Cerebellar nuclear complex (tissue), 1 donor: ENCODE measurements at places on chromosomes 5 and 9.

DNA sequence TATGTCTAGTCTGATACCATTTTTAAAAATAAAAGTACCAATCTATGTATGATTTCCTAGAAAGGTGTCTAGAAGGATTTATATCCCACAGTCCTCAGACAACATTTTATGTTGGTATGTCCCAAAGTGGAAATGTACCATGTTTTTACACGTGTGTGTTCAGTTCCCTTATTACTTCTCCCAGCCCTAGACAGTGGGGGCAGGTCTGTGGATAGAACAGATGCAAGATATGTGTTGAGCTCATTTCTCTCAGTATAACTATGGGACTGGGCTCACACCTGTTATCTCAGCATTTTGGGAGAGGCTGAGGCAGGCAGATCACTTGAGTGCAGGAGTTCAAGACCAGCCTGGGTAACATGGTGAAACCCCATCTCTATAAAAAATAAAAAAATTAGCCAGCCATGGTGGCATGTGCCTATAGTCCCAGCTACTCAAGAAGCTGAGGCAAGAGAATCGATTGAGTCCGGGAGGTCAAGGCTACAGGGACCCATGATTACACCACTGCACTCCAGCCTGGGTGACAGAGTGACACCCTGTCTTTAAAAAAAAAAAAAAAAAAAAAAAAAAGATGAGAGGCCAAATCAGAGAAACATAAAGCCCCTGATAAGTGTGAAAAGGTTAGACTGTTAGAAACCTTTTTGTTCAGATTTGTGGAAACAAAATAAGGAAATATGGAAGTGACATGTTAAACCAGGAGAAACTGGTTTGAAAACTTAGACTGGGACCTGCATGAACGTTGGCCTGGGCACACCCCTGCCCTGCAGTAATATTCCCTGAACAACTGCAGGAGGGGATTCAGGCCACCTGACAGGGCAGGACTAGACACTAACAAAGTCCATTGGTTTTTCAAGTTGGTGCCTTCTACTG is 7.4 kb upstream of the SLC2A8 start:
- DNase-seq = no peak

DNA sequence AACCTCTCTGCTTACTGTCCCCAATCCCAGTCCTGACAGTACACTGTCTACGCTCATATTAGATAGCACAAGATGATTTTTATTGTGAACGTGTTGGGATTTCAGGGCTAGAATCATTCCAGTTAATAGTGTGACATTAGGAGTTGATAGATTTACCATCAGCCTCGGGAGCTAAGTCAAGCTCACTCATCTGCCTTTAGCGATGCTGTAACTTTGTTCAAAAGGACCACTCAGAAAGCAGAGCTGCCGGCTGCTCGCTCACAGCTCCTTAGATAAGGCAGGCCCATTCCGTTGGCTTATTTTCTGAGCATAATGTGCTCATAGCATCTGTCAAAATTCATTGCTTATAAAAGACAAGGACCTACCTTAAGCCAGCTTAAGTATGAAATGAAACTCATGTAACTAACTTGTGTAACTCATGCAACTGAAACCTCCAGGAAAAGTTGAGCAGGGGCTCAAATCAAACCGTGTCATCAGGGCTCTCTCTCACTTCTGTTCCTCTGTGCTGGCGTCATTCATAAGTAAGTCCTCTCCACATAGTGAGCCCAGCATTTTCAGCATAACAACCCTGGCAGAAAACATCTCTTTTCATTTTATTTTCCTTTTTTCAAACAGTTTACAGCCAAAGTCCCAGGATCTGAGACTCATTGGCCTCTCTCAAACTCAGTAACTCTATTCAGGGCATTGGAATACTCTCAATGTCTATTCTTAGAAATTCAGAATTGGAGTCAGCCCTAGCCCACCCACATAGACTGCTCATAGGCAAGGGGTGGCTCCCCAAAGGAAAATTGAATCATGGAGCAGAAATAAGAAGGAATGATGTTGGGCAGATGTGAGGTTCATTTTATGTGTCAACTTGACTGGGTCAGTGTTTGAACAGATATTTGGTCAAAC is 208.8 kb downstream of the MAN2A1 start:
- no peak for DNase-seq

GRCh38 chr5:142201471-142201887 is 92.9 kb downstream of the NDFIP1 start:
- no peak for DNase-seq

GRCh38 chr9:7265181-7265580 is 507.4 kb downstream of the KDM4C start:
- DNase-seq = no peak

DNA sequence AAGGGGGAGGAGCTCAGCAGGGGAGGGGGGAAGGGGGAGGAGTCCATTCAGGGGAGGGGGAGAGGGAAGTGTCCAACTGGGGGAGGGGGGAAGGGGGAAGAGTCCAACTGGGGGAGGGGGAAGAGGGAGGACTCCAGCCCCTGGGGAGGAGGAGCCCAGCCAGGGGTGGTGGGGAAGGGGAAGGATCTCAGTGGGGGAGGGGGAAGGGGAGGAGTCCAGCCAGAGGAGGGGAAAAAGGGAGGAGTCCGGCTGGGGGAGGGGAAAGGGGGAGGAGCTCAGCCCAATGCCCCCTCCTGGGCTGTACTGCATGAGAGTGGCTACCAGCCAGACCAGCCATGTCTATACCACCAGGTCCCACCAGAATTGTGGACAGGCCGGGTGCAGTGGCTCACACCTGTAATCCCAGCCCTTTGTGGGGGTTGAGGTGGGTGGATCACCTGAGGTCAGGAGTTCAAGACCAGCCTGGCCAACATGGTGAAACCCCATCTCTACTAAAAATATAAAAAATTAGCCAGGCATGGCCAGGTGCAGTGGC is 30.6 kb upstream of the ADAMTS2 start:
- DNase-seq = no peak

DNA sequence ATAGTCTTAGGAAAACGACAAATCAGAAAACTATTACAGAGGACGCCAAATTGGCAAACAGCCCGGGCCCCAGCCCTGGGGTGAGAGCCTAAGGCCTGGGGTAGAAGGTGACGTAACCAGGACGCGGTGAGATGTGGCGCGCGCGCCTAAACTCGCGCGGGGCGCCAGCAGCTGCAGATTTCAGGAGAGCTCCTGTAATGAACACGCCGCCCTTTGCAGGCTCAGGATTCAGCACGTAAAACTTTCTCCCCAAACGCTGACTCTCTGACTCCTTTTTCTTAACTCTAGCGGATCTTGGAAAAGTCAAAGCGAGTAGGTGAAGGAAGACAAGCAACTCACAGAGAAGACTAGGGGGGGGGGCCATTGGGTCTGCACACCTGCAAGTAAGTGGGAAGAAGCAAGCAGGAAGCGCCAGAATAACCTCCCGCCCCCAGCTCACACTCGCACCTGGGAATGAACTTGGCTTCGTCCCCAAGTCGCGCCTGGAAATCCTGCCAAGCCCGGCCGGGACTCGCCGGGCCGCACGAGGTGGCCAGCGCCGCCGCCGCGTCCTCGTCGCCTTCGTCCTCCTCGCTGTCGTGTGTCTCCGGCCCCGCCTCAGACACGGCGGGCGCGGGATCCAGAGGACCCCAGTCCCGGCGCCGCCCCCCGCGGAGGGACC is 822 bp downstream of the RASEF start:
- no peak for DNase-seq

DNA sequence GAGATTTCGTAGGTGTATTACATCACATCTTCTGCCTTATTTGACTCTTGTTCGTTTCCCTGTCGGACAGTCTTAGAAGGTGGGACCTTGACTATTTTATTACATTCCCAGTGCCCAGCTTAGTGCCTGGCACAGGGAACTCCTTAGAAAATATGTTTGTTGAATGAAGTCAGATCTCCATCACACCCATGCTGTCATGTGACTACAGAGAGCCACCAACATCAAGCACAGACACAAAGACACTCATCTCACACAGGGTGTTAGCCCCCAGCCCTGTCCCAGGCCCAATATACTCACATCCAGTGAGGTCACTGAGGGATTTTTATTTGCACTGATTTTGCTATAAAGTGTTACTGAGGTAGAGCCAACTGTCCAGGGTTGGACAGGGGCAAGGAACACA is 692 bp upstream of the SRA1 start:
- no peak for DNase-seq

GRCh38 chr5:143403334-143403592 is 223 bp downstream of the NR3C1 start:
- DNase-seq = no peak

DNA sequence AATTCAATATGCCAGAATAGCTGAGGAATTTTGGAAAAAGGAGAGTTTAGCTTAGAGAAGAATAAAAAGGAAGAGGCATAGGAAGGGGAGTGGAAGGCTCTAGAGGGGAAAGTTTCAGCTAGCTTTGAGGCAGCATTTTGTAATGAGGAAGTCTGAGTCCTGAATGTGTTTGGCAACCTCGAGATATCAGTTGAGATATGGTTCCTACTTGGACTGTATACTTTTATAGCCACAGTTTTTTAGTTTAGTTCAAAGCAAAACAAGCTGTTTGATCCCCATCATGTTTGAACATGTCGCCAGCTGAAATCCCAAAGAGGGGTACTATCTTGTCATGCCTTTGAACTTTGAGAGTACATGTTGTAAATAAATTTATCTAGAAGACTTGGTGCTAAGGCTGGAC is 559.0 kb upstream of the FTMT start:
- no peak for DNase-seq

- DNase-seq = no peak
These were observed 189.8 kb downstream of the DRD1 start for GRCh38 chr5:175254155-175254554.
